Activated naive CD4-positive, alpha-beta T cell treated with anti-CD3 and anti-CD28 coated beads, Interleukin-2, amount 10 ng/mL, durations not matched to agents 7 days and 5 days (primary cell): ENCODE measurements at places on chromosomes 13 and 19.

- DNase-seq, result no peak
Observed at GRCh38 chr13:70253834-70254233, 145.6 kb upstream of the KLHL1 start.

DNA sequence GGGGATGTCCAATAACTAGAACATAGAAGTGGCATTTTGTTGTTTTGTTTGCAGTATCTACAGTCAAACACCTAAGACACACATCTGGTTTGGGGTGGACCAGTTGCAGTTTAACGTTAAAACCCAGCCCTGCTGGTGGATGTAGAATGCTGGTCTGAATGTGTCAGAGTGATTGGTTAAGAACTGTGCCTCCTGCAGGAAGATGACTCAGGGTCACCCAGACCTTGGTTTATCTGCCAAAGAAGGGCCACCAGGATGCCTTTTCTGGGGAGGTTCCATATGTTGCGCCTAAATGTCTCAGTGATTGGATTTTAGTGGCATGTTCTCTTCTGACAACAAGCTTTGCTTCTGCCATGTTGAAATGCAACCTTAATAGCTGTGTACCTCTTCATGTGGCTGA lies 23.1 kb downstream of the ZNF536 start:
- no peak for DNase-seq

GRCh38 chr13:106681536-106681935 lies 113.6 kb upstream of the ARGLU1 start:
- DNase-seq, result no peak

GRCh38 chr19:6464070-6464873 lies at the start of gene CRB3:
Gene CRB3, plus strand, starts transcription at chr19:6464271. Its CDS starts 431 bp downstream, at chr19:6464702.
- DNase-seq, result peak; percentile 60

GRCh38 chr19:29843180-29844051 lies 31.6 kb downstream of the CCNE1 start:
- peak; percentile 53 for DNase-seq

DNA sequence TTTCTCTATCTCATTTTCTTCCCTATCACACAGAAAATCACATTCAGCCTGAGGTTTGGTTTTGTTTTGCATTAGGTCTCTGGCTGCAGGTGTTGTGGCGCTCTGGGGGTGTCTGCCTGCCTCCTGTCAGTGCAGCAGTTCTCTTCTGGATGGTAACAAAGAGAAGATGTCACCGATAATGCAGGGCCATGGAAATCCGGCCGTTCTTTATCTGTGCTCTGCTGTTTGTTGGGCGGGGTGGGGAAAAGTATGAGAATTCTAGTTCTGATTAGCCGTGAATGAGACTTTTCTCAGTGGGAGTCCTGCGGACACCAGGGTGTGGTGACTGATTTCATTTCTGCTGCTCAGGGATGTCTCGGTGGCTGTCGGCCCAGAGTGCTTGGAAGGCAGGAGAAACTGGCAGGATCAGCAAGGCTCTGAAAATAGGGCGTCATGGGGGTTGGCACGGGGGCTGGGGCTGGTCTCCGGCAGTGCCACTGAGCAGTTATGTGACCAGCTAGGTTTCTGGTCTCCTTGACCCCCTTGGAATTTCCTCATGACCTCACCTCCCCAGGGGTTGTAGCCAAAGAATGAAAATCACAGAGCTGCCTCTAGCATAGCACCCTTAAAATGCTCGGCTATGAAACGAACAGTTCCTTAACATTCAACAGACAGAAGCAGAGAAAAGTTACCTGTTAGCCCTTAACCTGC lies 5.0 kb downstream of the RNF113B start:
- no peak for DNase-seq

DNA sequence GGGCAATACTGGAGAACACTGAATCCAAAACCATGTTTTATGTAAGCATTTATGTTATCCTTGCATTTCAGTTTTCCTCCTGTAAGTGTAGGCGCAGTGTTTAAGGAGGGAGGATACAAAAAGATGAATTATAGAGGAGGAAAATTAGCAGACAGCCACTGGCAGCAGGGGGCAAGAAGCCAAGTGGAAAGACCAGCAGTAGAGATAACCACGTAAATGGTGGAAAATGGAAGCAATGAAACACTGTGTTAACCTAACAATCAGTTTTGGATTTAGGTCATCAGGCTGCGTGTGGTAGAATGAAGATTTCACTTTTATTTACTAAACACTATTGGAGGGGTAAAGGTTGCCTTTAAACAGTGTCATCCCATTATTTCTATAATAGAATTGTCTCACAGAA lies 447.3 kb downstream of the GPC6 start:
- no peak for DNase-seq

GRCh38 chr13:19759669-19760068 lies 23.1 kb downstream of the PSPC1 start:
- no peak for DNase-seq

- DNase-seq, result no peak
Observed at GRCh38 chr19:19268453-19269385, 4.4 kb downstream of the TM6SF2 start.

GRCh38 chr19:33486936-33487811 lies 34.4 kb downstream of the PEPD start:
- DNase-seq, result no peak

- no peak for DNase-seq
Observed at GRCh38 chr19:13206587-13206986, 56.4 kb downstream of the IER2 start.

- no peak for DNase-seq
Observed at GRCh38 chr13:108154421-108154858, 60.9 kb downstream of the LIG4 start.

DNA sequence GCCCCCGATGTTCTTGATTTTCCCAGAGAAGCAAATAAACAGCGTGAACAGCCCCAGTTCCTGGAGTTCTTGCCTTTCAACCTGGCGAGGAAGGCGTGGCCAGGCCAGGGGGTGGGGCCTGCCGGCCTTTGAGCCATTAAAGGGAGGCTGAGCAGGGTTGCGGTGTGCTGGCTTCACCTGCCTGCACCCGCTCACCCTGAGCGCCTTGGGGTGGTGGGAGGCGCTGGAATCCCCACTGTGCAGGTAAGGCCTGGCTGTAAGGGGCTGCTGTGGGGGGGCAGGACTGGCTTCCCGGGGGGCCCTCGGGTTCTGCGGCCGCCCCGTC lies 2.7 kb upstream of the MISP start:
- no peak for DNase-seq

- DNase-seq, result no peak
Observed at GRCh38 chr19:19527674-19528625, 761 bp upstream of the YJEFN3 start.

GRCh38 chr13:97502181-97502580 lies 68.2 kb downstream of the RAP2A start:
- no peak for DNase-seq

DNA sequence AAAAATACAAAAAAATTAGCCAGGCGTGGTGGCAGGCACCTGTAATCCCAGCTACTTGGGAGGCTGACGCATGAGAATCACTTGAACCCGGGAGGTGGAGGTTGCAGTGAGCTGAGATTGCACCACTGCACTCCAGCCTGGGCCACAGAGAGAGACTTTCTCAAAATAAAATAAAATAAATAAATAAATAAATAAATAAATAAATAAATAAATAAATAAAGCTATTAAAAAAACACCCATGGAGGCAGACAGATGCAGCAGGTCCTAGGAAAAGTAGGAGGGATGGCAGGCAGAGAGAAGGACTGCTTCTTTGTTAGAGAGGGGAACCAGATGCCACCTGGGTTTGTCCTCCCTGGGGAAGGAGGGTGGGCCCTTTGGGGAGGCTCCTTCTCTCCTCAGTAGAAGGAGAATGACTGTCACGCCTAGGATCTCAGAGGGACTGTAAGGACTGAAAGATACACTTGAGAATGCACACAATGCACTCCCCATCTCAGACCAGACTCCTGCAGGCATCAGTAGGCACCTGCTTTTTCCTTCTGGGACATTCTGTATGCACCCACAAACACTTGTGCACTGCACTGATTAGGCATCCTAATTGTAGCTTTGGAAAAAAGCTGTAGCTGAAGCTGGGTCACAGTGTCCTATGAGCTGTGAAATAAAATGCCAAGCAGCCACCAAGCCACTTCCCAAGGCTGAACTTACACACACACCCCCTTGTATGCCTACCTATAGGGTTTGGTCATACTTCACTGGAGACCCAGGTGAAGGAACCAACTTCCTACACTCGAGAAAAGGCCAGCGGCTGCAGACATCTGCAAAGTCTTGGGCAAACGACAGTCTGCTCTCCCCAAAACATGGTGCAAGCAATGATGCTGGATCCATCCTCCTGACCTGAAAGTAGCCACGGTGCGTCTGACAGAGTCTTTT lies 18.9 kb upstream of the SLC35E1 start:
- no peak for DNase-seq

DNA sequence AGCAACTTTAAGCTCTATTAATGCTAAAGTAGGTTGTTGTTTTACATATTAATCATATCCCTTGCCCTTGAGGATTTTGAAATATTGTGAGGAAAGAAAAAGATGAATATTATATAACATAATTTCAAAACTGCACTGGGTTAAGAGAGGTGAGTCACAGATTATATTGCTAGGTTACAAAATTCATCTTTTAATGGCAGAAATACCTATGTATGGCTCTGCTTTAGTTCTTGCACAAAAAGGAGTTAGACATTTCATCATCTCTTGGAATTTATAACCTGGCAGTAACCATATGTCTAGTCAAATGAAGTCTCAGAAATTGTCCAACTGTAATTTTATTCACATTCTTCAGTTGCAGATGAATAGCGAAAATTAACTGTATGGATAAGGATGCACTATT lies 2041.1 kb downstream of the OLFM4 start:
- DNase-seq, result no peak

DNA sequence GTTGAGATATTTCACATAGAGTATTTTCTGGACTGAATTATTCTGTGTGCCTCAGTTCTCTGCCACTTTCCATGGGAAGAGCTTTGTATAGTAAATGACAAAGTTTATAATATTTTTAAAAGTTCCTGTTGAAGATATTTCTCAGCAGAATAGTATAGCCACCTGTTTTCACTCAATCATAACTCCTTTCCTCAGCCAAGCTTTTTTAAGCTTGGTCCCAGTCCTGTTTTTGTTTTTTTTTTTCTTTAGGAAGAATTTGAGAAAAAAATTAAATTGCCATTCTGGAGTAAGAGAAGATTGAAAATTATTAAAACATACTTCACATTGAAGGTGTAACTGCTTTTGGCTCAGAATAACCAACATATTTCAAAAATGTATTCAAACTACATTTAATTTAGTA lies 55.5 kb downstream of the ENOX1 start:
- no peak for DNase-seq

- no peak for DNase-seq
Observed at GRCh38 chr19:50686310-50687032, 33.1 kb downstream of the SHANK1 start.

- DNase-seq, result no peak
Observed at GRCh38 chr13:93305886-93306285, 79.3 kb downstream of the GPC6 start.

GRCh38 chr19:24033963-24034342 lies 53.0 kb upstream of the ZNF254 start:
- peak; percentile 56 for DNase-seq

DNA sequence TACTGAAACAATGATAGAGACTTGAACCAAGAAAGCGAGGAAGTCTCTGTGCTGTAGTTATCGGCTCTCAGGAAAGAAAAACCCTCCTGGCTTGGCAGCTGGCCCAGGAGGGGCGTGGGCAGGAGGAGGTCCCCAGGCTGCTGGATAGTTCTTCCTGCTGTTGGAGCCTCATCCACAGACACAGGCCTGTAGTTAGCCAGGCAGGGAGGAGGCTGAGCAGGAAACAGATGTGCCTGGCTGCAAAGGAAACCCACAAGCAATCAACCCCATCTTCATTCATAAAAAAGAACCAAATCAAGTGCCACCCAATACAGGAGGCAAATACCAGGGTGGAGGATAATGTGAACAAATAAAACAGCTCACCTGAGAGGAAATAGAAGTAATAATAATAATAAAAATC lies 86.2 kb downstream of the IRS2 start:
- DNase-seq, result no peak

- DNase-seq, result peak; percentile 23
Observed at GRCh38 chr19:38003438-38004185, 96.6 kb downstream of the SIPA1L3 start.

- DNase-seq, result no peak
Observed at GRCh38 chr13:71350886-71351285, 516.1 kb downstream of the DACH1 start.

DNA sequence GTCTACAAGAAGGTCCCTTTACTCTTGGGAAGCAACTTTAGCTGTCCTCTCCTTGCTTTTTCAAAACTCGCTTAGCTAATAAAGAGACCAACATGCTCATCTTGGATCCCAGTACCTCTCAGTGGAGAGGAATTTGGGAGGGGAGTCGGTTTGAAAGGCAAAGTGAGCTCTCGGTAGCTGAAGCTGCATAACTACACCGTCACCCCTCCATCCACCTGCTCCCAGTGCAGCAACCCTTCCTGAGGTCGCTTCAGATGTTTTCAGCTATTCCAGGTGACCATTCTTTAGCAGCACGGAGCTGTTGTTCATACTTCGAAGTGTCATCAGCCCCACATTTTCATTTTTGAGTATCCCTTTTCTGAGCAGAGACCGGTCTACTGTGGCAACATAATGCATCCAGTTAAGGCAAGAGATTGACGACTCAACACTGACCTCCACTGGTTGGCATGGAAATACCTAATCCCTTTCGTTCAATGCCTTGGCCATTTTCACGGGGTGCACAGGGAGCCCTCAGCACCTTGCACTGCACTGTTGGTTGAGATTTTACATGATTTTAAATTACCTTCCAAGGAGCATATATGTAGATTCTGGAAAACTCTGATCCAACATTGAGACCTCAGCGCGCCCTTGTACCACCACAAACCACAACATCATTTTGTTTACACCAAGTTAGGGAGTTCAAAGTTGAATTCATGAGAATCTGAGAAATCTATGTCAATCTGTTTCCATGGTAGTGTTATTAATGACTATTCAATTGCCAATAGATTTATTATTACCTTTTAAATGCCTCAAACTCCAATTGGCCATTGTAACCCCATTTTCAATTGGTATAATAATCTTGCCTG lies 42.2 kb downstream of the DLEU7 start:
- DNase-seq, result peak; percentile 80

DNA sequence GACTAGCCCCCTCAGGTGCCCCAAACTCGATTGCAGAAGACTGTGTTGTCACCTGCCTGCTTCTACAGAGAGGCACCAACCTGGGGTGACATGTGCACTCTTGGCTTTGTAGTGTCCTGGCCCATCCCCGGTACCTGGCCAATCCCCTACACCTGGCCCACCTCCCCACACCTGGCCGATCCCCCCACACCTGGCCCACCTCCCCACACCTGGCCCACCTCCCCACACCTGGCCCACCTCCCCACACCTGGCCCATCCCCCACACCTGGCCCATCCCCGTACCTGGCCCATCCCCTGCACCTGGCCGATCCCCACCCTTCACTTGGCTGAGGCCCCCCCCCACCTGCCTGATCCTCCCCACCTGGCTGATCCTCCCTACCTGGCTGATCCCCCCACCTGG lies 25.4 kb downstream of the ATP11A start:
- no peak for DNase-seq

- DNase-seq, result peak; percentile 28
Observed at GRCh38 chr19:48926909-48927308, 6.6 kb upstream of the DHDH start.
